Stimulated activated CD4-positive, alpha-beta T cell treated with anti-CD3 and anti-CD28 coated beads, Interleukin-2, amount 100 ng/mL, for 48 hours (primary cell): ENCODE measurements at places on chromosomes 5 and 9.

DNA sequence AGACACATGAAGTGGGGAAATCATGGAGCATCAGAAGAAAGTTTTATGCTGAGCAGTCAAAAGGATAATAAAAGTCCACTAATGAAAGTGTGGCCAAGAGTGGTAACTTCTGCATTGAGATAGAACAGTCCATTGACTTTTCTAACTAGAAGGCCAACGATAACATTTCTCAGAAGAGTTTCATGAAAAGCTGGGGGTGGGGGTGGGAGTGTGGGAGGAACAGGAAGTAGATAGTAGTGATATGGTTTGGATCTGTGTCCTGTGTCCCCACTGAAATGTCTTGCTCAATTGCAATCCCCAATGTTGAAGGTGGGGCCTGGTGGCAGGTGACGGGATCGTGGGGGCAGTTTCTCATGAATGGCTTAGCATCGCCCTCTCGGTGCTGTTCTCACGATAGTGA, 36.2 kb upstream of the SNAPC3 start:
- DNase-seq = no peak

GRCh38 chr5:102961671-102962070, 158.3 kb downstream of the GIN1 start:
- DNase-seq = no peak

- no peak for DNase-seq
Measured at GRCh38 chr9:24608599-24608998, 62.9 kb upstream of the IZUMO3 start.

- no peak for DNase-seq
Measured at GRCh38 chr5:67381236-67381880, 184.8 kb upstream of the CD180 start.

DNA sequence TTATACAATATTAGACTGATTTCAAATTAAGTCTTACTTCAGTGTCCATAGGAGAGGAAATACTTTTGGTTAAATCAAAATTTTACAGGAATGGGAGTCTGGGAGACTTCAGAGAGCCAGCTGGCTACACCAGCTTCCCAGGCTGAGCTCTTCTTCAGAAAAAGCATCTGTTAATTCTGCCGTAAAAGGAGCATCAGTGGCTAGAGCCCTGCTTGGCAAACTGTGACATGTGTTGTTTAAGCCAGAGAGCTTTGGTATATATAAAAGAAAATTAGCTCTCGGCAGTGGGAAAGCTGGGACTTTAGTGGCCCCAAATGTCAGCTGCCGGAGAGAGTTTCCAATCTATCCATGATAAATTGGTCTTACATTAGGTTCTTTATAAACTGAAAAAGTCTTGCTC, 378.8 kb upstream of the TUSC1 start:
- no peak for DNase-seq

DNA sequence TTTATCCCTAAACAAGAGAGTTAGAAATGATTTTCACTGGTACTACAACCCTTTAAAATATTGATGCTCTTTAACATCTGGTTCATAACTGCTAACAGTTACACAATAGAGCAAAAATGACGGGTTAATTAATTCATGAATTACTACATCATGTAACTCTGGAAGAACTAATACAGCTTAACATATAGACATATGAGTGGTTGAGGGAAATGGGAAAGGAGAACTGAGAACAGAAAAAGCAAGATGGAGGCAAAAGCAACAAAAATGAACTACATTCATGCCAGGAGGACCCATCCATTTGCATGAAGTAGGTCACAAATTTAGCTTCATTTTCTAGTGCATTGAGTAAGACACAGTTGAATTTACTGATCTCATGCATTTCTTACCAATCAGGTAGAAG, 61.8 kb downstream of the C9 start:
- DNase-seq = no peak

- DNase-seq = no peak
Measured at GRCh38 chr5:143576711-143577484, 173.4 kb upstream of the NR3C1 start.

DNA sequence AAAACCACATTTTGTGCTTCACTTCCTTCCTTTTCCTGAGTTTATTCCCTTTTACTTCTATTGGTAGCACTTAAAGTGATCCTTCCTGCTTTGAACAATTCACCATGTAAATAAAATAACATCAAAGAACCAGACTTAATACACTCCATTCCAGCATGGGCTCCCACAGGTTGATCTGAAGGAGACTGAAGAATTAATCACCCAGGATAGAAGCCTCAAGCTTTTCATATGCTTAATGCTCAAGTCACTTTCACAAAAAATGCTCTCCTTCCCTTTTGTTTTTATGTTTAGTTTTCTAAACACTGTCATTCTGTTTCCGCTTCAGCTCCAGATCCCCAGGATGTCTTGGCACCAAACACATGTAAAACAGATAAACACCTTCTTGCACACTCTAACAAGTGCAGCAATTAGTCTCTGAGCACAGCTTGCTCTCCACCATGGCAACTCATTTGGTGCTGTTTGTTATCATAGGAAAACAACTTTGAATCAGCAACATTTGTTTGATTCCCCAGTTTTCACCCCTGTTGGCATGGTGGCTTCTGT, 37.0 kb downstream of the DMRTA1 start:
- DNase-seq = no peak

DNA sequence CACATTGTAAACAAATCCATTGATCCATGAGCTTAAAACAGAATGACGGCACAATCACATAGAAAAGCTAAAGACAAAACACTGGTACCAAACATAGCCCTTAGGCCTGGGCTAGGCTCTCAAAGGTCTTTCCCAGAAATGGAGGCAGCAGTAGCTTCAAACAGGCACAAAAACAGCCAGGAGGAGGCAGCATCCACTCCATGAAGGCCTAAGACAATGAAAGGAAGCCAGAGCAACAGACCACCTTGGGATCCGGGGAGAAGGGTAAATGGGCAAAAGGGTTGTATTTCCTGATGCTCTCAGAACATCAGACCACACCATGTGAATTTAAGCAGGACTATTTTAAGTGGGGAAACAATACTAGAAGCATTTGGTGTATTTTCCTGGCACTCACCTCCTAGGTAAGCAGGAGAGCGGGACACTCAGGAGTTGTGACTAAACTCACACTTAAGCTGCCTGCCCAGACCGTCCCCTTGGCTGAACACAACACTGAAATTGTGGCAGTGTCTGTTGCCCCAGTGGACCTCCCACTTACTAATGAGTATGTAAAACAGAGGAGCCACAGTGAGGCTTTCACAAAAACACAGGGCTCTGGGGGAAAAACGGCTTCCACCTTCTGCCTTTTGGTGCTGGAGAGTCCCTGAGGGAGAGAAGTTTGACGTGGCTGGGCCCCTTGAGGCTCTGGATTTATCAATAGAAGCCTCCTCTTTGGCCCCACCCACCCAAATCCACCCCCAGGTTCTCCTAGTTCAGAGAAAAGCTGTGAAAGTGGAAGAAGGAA, 11.9 kb downstream of the GNPDA1 start:
- DNase-seq = no peak

DNA sequence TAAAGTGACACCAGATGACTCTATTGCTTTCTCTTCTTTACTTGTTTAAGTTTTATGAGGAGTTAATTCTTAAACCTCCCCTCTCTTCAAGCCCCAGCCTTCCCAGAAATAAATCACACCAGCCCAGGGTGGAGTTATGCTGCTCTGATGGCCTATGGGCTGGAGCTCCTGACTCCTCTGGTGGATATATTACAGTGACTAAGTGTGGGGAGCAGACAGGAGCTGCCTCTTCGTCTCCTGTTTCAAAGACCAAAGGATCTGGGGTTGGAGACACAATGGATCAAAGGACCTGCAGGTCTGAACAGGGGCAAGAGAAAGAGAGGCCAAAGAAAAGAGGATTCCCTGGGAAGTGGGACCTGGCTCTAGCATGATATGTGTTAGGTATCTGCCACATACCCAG, 312.0 kb upstream of the MSX2 start:
- no peak for DNase-seq

DNA sequence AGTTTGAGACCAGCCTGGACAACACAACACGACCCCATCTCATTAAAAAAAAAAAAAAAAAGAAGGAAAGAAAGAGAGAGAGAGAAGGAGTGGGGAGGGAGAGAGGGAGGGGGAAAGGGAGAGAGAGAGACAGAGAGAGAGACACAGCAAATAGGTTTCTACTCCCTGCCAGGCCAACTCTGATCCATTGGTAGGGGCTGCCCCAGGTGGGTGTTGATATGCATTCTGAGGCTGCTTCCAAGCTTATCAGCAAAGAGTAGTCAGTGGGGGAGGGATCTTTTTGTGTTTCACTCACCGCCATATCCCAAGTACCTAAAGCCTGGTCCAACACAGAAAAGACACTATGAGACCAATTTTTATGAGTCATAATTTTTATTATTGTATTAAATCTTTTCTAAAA, 57.0 kb upstream of the SAP30L start:
- DNase-seq = no peak

GRCh38 chr9:84325347-84325973, 15.1 kb downstream of the SLC28A3 start:
- DNase-seq = no peak

- DNase-seq = no peak
Measured at GRCh38 chr5:135032999-135033861, 798 bp downstream of the PITX1 start.

DNA sequence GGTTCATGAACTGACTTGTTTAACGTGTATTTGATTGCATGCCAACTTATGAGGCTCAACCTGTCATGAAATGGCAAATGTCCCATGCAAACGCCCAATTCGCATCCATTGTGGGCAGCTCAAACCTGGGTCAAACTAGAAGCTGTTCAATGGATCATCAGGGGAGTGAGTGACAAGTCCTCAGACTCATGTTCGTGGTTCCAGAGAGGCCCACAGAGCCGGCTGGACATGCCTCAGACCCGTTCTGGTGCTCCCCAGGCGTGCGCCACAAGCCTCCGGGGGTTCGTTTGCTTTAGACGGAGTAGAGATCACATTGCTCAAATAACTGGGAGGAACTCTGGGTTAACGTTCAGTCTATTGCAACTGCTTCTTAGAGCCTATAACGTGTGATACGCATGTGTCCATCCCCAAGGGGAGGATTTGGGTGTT, 15.0 kb downstream of the GFI1B start:
- no peak for DNase-seq

DNA sequence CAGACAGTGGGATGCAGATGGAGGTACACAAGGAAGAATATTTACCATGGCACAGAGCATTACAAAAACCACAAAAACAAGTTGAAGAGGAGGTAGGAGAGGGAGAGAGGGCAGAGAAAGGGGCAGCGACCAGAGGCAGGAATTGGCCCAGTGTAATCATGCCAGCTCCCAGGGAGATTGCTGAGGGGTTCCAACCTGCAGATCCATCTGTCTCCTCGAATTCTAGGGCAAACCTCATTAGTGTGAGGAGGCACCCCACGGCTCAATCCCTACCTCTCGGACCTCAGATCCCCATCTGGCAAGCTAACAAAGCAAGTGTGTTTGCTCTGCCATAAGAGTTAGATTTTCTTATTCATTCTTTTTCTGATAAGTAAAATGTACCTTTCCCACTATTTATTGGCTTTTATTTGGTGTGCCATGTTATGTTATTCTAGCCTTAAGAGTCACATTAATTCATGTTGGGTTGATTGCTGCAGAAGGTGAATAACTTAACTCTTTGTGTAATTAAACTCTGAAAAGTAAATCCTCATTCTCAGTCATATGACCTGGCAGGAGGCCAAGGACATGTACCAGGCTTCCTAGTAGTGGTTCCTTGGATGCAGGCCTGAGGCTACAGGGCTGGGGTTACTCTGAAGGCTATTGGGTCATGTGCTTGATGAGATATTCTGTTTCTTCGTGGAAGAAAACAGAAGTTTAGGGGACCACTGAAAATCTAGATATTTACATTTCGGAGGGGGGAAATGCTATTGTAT, 315.2 kb upstream of the ATP10B start:
- no peak for DNase-seq

GRCh38 chr9:101716629-101717028, 21.8 kb downstream of the GRIN3A start:
- no peak for DNase-seq

GRCh38 chr5:108531367-108532128, 149.7 kb upstream of the FBXL17 start:
- no peak for DNase-seq

GRCh38 chr9:95032580-95033341, 284.7 kb downstream of the FANCC start:
- DNase-seq = no peak

DNA sequence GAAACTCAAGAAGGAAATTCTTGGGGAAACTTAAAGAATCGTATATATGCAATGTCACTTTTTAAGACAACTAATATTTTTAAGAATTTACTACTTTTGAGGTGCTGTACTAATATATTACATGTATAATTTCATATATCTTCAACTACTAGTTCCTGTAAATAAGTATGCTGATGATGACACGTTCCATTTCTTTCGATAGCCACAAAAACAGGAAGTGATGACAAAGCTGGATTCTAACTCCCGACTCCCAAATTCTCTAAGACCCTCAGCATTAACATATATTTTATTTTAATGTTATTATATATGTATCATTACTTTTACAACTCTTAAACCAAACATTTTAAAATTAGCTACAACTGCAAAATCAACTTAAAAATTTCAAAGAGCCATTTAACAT, 74.8 kb downstream of the STK32A start:
- DNase-seq = no peak

DNA sequence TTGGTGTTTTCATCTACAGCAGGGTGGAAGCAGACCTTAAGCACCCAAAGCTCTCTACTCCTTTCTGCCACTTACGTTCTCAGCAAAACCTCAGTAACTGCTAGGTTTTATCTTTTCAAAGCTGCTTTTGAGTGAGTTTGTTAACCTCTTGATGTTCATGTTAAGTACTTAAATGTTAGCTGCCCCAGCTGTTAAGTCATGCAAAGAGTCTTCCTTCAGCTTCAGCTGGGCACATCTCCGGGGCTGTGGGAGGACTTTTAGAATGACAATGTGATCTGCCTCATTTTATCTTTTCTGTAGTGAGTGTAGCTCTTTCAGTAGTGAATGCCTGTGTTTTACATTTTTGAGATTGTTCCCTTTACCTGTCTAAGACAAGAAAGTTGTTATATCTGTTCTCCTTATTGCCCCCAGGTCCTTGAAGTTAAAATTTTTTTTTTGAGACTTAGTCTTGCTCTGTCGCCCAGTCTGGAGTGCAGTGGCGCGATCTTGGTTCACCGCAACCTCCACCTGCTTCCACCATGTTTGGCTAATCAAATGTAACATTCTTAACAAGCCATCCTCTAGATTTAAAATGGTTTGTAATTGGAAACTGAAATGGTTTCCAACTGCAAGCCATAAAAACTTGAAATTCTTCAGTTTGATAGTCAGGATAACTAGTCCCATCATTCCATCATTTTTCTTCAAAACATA, 19.6 kb downstream of the KDM4C start:
- DNase-seq = no peak
